ENCODE measurements at places on chromosomes 12 and 14. TPM values are rescaled to one million over a fixed set of nuclear protein-coding genes. Genes with fewer than 3 reads are reported as not detected.

The RIPK3 gene
- not detected for total RNA-seq

The CCDC175 gene
- not detected for total RNA-seq

The DPF3 gene
- 13.7 TPM for total RNA-seq

The NKX2-1 gene
- not detected for total RNA-seq

The RPGRIP1 gene
- total RNA-seq: not detected

The AICDA gene
- not detected for total RNA-seq

The KRT2 gene
- total RNA-seq: not detected

The BRF1 gene
- total RNA-seq: 54.6 TPM

All from glutamatergic neuron (in vitro differentiated cells).